ENCODE measurements at places on chromosomes 13 and 19.

- no peak for DNase-seq
Observed at GRCh38 chr13:59422646-59423045, 741.1 kb downstream of the DIAPH3 start.

- no peak for DNase-seq
Observed at GRCh38 chr13:71830323-71830722, 36.7 kb downstream of the DACH1 start.

- no peak for DNase-seq
Observed at GRCh38 chr13:109447667-109448066, 338.7 kb downstream of the IRS2 start.

- no peak for DNase-seq
Observed at GRCh38 chr13:44273991-44274770, 99.4 kb upstream of the SERP2 start.

All from NCI-H524 treated with DMSO at 0.1 percent for 48 hours (cell line).